ENCODE measurements at places on chromosomes 16 and 17. TPM values are rescaled to one million over a fixed set of nuclear protein-coding genes. Genes with fewer than 3 reads are reported as not detected.

Gene PSKH1
- total RNA-seq: 16.0 TPM

Gene MXRA7
- 66.0 TPM for total RNA-seq

Gene CLDN6
- total RNA-seq: 0.40 TPM

Gene TOB1
- total RNA-seq: 79.1 TPM

Gene CIITA
- total RNA-seq: 0.09 TPM

Gene SEPTIN12
- total RNA-seq: not detected

Gene LHX1
- 0.96 TPM for total RNA-seq

Gene PGS1
- 26.4 TPM for total RNA-seq

Gene CMTM1
- 1.5 TPM for total RNA-seq

Gene PPM1E
- total RNA-seq: 0.07 TPM

Gene OR4D1
- not detected for total RNA-seq

Gene KRT9
- total RNA-seq: not detected

Gene ZNF500
- total RNA-seq: 9.2 TPM

Gene CCDC78
- 6.3 TPM for total RNA-seq

Gene CMTM2
- total RNA-seq: not detected

Gene IL21R
- 0.03 TPM for total RNA-seq

Gene AURKB
- total RNA-seq: 153 TPM

Gene GRB7
- total RNA-seq: 3.1 TPM

Gene OTOA
- 0.10 TPM for total RNA-seq

Gene KRTAP1-1
- total RNA-seq: not detected

Gene ELMO3
- total RNA-seq: 1.1 TPM

Gene RBFOX1
- not detected for total RNA-seq

Gene LRRC37A
- 0.99 TPM for total RNA-seq

Gene TGFB1I1
- 45.9 TPM for total RNA-seq

Gene PLEKHM1
- 24.0 TPM for total RNA-seq

Gene RNF157
- total RNA-seq: 11.2 TPM

Gene TEX14
- 0.16 TPM for total RNA-seq

Gene MYH13
- total RNA-seq: not detected

Gene MAP2K4
- 26.6 TPM for total RNA-seq

Gene C17orf58
- total RNA-seq: 16.4 TPM

Gene DNAAF8
- total RNA-seq: 1.2 TPM

Gene CCL8
- total RNA-seq: not detected

Gene HEXIM1
- 44.6 TPM for total RNA-seq

Gene FAM20A
- total RNA-seq: not detected

Gene PDIA2
- total RNA-seq: 0.77 TPM

Gene PRDM7
- total RNA-seq: not detected

Gene FOXJ1
- 0.76 TPM for total RNA-seq

Gene KRT40
- total RNA-seq: not detected

Gene KCNH4
- 0.36 TPM for total RNA-seq

Gene CD300LB
- 0.03 TPM for total RNA-seq

Gene SPNS3
- not detected for total RNA-seq

Gene SMPD3
- total RNA-seq: 0.25 TPM

Gene TNP2
- total RNA-seq: not detected

Gene FZD2
- total RNA-seq: 36.5 TPM

Gene MAP2K3
- 112 TPM for total RNA-seq

Gene CLEC19A
- total RNA-seq: 0.10 TPM

Gene EVPL
- 17.7 TPM for total RNA-seq

Gene TM4SF5
- total RNA-seq: 0.39 TPM

Gene MPV17L
- 4.7 TPM for total RNA-seq

Gene CCDC200
- total RNA-seq: 0.12 TPM

Gene RGS9
- total RNA-seq: 7.4 TPM

Gene TMC7
- 6.9 TPM for total RNA-seq
